Left lung (tissue), 14 donors: ENCODE measurements at places on chromosomes 11 and 22. TPM values are rescaled to one million over a fixed set of nuclear protein-coding genes. Genes with fewer than 3 reads are reported as not detected.

DNA sequence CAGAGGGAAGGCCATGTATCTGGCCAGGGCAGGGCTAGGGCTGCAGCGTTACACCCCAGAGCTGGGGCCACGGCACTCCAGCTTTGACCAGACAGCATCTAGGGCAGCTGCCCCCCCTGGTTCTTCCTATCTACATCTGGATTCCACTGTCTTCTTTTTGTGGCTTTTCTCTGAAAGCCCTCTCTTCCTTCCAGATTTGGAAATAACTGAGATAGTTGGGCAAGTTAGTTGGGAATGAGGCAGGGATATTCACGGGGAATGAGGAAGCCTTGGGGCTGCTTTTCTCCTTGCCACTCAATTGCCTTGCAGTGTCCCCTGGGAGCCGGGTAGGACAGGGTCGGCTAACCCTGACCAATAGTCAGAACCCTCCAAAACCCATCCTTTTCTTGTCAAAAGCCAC, 26.8 kb downstream of the CLMP start:
- no peak for DNase-seq

DNA sequence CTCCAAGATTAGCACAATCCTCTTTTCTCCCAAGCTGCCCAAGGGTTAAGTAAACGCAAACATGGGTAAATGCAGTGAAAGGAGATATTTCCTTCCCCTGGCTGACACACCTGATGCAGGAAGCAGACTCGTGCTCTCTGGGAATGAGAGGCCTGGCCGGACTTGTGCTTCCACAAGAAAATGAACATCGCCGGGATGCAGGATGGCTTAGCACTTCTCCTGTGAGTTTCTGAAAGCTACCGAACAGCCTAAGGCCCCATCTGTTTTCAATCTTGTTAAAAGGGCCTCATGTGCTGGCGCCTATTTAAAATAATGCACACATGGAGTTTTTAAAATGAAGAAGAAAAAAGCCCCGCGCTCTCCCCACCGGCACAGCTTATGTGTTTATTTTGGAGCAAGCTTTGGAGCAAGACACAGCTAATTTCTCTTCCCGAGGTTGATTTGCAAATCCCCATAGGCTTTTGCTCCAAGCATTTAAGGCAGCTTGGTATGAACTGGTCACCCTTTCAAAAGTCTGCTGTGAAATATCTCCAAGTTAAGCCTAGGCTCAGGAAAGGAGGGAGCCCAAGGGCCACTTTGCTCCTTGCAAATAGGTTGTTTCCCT, 100.9 kb downstream of the SYN3 start:
- no peak for DNase-seq

GRCh38 chr11:73359930-73360742, 16.1 kb upstream of the RELT start:
- no peak for DNase-seq

- no peak for DNase-seq
These were observed 21.2 kb upstream of the PSMA1 start for GRCh38 chr11:14541192-14541947.

- no peak for DNase-seq
These were observed 42.3 kb upstream of the DDI1 start for GRCh38 chr11:103994094-103994493.

DNA sequence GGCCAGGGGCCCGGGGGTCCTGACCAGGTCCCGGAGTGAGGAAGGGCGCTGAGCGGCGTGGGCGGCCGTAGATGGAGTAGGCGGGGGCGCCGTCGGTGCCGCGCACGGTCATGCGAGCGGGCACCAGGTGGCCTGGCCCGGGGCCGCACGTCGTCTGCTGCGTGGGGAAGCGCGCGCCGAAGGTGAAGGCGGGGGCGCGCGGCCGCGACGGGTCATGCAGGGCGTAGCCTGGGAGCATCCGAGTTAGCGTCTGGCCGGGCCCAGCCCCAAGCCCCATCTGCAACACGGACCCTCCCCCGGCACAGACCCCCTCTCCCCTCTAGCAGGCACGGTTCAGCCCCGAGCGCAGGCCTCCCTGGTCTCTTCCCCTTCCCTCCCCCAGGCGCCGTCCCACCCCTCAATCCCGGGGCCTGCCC, 1.7 kb upstream of the TYMP start:
- DNase-seq, result peak; percentile 78

DNA sequence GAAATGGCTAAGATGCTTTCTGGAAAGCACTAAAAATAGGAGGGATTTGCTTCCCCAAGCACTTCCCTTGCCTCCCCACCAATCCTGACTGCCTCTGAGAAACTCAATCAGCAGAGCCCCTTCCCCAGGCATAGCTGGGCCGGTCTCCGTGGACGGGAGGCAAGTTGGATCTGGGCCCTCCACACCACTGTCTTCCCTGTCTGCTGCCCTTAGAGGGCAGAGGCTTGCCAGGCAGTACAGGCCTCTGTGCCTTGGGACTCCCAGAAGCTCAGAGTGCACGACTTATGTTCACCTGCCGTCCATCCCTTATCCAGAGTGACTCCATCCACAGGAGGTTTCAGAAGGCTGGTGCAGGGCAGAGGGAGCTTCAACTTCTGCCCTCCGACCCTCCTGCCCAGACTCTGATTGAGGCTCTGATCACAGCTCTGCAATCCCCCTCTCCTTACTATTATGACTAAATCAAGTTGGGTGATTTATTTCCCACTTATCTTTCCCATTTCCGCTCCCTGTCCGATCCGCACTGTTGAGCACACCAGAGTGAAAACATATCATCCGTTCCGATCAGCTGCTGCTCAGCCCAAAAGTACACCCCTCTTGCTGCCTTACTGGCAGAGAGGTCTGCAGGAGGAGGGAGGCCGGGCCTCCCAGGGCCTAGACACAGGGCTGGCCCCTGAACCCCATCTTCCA, 71.8 kb downstream of the DSCAML1 start:
- no peak for DNase-seq

GRCh38 chr22:49508561-49508960, 319.1 kb downstream of the BRD1 start:
- peak; percentile 2 for DNase-seq

- DNase-seq, result no peak
These were observed 23.0 kb upstream of the ME3 start for GRCh38 chr11:86695373-86695772.

DNA sequence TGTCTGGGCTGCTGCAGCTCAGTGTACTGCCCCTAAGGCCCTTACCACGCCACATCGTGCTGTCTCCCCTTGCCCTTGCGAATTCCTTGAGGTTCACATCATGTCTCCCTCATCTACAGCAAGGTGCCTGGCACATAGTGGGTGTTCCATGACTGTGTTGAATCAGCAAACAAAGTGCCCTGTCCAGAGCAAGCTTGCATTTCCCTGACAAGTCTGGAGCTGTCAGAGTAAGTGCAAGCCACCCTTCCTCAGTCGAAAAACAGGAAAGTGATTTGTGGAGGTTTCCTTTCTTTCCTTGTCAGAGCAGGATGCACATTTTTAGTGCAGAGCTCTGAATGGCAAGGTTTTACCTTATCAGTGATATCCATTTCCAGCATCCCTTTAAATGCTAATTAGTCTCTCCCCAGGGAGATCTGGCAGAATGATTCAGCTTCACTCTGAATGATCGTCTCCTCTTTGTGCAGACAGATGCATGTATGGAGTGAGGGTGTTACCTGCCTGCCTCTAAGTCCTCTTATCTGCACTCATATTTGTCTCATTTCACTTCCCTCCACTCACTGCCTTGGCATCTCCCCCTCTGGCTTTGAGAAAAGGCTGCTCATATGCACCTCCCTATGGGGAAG, 331.2 kb downstream of the TMEM135 start:
- DNase-seq, result no peak

DNA sequence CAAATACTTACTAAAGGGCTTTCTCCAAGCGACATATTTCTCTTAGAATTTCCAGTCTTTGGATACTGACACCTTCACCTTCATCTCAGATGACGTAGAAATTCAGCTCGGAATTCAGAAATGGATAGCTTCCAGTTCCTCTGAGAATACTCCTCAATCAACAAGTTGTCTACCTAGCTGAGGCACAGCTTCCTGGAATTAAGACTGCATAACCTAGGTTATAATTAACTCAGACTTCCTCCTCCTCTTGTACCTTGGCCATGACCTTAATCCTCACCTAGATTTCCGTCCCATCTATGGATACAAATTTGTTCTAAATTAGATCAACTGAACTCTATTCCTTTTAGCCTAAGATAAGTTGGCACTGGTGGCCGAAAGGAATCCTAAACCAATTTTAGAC, 17.4 kb downstream of the ATP5MG start:
- DNase-seq, result no peak

DNA sequence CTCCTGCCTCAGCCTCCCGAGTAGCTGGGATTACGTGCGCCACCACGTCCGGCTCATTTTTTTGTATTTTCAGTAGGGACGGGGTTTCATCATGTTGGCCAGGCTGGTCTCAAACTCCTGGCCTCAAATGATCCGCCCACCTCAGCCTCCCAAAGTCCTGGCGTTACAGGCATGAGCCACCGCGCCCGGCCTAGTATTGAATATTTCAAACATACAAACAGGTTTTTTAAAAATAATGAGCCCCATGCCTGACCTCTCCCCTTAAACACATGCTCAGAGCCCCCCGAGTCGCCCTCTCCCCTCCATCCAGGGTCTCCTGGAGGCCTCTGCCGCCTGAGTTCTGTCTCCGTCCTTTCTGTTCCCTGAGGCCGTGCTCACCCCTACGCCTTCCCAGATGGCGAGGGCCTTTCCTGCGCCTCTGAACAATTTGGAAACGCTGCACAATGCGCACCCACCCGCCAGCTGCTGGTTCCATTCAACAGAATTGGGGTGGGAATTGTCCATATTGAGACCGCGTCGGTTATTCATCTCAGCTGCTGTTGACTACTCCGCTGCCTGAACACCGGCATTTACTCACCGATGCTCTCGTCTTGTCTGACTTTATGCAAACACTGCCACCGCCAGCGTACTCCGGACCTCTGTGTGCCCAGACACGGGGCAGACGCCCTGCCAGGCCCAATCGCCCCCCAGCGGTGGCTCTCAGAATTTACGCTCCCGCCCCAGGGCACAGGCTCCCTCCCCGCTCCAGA, 13.6 kb upstream of the RNH1 start:
- no peak for DNase-seq

DNA sequence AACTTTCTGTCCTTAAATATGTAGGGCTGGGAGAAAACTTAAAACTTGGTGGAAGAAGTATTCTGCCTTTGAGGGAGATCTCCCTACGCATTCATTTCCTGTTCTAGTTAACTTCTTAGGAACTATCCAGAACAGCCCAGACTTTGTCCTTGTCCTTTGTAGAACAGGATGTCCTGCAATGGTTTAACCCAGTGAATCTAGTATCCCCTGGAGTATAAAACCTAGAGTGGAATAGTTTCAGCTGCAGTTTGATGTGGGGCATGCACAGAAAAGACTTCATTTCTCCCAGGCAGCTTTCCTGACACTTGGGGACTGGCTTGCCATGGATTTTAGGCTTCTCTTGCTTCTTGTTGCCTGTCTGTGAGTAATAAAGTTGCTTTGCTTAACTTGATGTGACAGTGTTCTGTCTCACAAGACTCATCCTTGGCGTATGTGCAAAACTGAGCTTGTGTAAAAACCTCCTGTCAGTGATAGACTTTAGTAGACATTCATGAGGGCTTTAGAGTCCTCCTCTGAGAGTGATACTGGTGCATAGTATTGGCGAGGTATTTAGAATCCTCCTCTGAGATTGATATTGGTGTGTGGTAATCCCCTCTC, 28.2 kb downstream of the ARHGAP42 start:
- no peak for DNase-seq

GRCh38 chr11:123481640-123482039, 51.6 kb downstream of the GRAMD1B start:
- DNase-seq, result no peak

- no peak for DNase-seq
These were observed 24.2 kb downstream of the FBLN1 start for GRCh38 chr22:45526768-45527360.

The TP53AIP1 gene
- total RNA-seq, result not detected

The SHISAL1 gene
- total RNA-seq, result 0.84 TPM

The ANKRD42 gene
- 11.5 TPM for total RNA-seq

The GNAZ gene
- total RNA-seq, result 1.7 TPM

The INPP5J gene
- total RNA-seq, result 4.0 TPM
